ENCODE measurements at places on chromosomes 2 and 18.
A peak's percentile ranks its signal among the peaks of the same experiment; 100 is the strongest.

- no peak for DNase-seq
Measured at GRCh38 chr2:63699549-63699839, 110.7 kb downstream of the MDH1 start.

DNA sequence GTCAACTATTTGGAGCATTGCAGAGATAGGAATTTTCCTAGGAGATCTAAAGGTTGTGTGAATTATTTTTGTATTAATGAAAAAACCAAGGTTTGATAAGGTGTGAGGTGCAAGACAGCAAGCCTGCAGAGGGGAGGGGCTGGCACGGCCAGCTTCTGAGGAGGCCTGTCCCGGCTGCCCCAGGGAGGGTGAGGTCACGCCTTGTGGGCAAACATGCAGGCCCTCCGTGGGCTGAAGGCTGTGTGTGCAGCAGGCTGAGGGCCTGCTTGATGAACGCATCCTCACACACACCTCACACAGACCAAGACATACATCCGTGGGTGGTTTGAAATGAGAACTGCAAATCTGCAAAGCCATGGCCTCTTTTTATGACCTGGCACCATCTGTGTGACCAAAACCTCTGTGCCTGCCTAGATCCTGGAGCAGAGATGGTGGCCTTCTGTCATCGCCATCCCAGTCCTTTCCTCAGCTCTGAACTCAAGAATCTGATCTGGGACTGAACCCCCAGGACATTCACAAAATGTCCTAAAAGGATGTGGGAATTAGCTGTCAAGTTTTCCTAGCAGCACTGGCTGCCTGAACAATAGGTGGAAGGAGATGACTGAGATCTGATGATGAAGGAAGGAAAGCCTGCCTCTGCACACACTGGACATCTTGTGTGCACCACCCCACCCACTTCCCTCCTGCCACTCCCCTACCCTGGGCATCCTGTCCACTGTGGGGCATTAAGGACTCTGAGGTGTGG is 102.4 kb upstream of the MGAT4A start:
- DNase-seq: no peak

- no peak for DNase-seq
Measured at GRCh38 chr2:1649103-1650084, 94.9 kb downstream of the PXDN start.

DNA sequence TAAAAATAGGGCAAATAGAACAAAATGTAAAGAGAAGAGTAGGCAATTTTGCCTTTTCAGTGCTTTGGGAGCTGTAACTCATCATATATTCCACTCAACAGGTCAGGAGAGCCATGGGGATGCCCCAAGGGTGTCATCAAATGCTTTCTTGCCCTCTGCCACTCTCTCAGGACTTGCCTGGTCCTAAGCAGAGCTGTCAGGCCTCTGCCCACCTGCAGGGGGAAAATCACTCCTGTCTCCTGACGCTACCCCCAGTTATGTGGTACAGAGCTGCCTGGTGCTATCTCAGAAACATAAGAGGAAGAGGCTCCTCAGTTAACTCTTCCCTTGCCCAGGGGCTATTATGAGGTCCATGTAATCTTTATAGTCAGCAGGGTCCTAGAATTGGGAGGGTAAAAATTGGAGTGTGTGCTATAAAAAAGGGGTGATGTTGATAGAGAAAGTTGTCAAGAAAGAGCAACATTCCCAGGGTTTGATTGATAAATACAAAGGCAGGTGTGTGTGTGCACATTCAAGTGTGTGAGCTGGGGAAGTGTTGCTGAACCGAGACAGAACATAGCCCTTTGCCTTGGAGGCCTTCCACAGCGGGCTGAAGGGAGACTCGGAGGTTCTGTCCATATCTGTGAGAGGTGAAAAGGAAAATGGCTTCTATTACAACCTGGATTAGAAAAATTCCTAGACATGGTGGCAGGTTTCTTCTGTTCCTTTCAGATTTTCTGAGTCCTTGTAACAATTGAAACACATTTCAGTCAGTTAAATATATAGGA is 25.4 kb downstream of the PTPRM start:
- no peak for DNase-seq

GRCh38 chr18:53686965-53687364 is 537.5 kb downstream of the MBD2 start:
- no peak for DNase-seq

DNA sequence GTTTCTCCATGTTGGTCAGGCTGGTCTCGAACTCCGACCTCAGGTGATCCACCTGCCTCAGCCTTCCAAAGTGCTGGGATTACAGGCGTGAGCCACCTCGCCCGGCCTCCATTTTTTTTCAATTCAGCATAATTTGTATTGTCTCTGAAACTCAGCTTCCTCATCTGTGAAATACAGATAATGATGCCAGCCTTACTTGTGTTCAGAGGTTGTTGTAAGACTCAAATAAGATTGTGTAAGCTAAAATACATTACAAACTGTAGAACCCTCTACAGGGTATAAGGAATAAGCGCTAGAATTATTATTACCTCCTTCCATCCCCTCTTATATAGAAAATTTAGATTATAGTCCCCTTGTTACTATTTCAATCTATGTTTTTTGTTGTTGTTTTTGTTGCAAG is 24.8 kb upstream of the STARD7 start:
- no peak for DNase-seq

DNA sequence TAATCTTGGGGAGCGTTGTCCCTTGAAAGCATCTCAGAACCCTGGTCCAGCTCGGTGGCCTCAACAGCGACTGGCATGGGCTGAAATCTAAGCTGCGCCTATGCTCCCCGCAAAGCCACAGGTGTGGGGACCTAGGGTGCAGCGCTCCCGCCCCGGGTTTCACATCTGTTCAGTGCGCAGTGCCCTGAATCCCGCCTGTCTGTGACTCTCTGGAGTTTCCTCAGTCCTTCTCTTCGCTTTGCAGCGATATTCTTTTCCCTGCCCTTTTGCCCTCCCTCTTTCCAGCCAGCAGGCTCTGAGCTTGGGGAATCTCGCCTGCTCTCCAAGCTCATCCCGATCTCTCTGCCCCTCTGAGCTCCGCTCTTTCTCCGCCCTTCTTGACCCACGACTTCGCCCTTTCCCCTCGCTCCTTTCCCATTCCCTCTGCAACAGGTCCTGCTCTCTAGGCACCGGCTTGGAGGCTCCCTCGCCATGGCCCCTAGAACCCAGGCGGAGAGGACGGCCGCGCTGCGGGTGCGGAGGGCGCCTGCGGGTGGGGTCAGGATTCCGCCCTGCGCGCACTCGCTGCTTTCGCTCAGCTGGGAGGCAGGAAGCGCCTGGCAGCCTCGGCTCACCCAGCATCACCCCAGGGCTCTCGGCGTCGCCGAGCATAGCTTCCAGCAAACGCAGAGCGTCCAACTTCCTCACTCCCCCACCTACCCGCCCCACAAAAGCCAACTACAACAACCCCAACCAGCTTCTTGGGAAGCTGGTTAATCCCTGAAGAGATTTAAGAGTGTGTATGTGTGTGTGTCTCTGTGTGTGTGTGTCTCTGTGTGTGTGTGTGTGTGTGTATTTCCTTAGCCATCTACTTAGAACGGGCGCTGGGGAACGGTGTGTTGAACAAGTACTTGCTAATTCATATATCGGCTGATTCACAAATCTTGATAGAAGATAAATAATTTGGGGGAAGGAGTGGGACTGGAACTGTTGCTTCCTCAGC is 1.1 kb downstream of the GRP start:
- DNase-seq: peak; percentile 48

DNA sequence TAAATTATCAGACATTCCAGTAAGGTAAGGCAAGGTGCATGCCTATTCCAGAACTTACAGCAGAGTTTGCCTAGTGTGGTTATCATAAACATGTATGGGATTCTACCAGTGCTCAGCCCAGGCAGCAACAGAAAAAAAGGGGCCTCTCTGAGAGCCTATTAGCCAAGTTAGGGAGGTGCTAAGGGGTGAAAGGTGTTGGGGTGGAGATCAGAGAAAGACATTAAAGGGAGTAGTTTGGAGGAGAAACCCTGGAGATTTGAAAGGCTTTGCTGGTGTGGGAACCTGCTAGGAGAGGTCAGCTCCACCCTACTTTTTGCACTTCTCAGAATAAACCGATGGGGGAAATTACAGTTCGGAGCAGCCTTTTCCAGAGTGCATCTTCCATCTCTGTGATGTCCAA is 2.9 kb downstream of the ARPC2 start:
- DNase-seq: no peak

DNA sequence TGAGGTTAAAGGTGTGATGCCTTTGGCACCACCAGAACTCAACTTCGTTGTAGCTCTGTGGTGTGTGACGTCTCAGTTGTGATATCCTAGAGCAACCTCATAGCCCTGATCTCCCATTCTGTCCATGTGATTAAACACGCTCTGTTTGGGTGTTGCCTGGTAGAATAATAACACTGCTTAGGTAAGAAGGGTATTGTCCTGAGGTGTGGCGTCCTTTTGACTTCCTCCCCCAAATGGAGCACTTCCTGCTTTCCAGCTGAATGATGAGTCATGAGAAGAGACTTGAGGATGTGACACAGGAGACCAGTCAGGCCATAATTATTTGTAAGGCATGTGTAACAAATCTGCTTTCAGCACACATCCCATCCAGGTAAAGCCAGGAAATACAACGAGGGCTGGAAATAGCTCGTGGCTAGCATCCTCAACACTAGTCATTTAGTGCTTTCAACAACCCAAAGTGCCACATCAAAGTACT is 100.7 kb downstream of the RAPGEF4 start:
- DNase-seq: no peak

DNA sequence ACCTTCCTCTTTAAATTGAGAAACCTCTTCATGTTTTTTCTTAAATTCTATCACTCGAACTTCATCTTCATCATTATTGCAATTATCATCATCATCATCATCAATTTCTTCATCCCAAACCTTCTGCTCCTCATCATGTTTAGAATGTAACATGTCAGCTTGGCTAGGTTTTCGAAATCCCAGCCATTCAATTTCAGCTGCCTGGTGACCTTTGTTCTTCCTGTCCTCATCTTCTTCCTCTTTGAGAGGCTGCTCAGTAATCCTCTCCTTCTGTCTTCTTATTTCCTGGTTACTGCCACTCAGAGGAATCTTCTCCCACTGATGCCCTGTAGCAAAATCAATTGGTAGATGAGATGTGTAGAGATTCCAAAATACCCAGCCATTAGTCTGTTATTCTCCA is 4.2 kb downstream of the ERMN start:
- no peak for DNase-seq

GRCh38 chr2:27914041-27914804 is 23.7 kb downstream of the BABAM2 start:
- DNase-seq: no peak

DNA sequence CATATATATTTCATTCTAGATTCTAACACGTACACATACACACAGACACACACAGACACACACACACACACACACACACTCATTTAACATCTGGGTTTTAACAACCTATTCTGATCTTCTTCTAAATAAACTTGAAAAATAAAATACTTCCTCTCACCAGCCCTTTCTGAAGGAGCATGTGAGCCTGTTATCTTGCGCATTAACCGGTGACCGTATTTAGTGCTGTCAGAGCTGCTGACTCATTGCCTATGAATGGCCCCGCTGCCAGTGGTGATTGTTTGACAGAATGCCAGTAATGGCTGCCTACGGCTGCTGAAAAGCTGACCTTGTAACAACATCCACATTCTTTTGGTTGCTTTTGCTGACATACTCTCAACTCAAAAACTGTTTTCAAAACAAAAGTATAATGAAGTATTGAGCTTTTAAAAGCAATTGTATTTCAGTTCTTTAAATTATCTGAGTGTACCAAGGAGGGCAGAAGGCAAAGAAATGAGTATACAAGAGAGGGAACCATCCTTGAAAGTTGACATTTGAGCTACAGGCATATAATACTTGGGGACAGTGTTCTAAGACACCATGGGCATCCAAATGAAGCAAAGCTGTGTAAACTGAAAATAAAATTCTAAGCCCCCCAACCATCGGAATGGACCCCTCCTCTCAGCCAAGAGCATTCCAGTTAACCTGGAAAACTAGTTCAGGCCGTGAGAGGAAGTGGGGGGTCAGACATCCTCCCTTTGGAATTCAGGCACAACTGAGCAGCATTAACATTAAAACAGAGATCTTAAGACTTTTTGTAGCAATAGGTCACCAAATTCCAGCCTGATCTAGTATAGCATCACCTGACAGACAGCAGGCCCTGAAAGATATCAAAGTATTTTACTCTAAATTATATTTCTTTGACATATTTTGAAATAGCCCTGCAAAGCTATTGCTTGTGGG is 50.2 kb upstream of the DTNA start:
- DNase-seq: peak; percentile 45

GRCh38 chr2:152790883-152791282 is 72.5 kb downstream of the ARL6IP6 start:
- no peak for DNase-seq

- DNase-seq: no peak
Measured at GRCh38 chr2:196440413-196440812, 199.1 kb upstream of the CCDC150 start.

DNA sequence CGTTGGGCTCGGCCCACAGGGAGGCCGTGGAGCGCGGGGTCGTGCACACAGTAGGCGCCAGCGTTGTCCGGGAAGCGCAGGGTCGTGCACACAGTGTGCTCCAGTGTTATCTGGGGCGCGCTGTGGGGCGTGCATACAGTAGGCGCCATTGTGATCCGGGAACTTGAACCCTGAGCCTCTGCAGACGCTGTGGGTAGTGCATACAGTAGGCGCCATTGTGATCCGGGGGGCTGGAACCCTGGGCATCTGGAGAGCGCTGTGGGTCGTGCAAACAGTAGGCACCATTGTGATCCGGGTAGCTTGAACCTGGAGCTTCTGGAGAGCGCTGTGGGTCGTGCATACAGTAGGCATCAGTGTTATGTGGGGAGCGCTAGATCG is 793 bp downstream of the ZNF236 start:
- DNase-seq: no peak

All from NCI-H345 (cell line).